ENCODE measurements at places on chromosomes 1 and 21.
A peak's percentile ranks its signal among the peaks of the same experiment; 100 is the strongest.

- no peak for DNase-seq
Measured at GRCh38 chr1:226092965-226093364, 30.4 kb downstream of the H3-3A start.

DNA sequence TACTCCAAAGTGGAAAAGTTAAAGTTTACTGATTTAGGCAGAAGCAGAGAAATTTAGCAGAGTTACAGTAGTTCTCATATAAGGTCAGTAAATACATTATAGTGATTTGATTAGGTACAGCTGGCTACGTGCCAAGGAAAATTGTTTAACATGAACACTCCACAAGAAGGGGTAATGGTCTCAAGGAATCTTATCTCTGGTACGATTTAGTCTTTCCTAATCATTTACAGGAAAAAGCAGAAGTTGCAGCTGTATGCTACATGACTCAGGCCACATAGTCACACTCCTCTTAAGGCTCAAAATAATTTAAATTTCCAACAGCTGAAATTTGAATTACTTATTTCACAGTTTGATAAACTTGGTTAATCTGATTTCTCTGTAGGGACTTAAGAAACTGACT, 36.9 kb upstream of the OR2B11 start:
- no peak for DNase-seq

DNA sequence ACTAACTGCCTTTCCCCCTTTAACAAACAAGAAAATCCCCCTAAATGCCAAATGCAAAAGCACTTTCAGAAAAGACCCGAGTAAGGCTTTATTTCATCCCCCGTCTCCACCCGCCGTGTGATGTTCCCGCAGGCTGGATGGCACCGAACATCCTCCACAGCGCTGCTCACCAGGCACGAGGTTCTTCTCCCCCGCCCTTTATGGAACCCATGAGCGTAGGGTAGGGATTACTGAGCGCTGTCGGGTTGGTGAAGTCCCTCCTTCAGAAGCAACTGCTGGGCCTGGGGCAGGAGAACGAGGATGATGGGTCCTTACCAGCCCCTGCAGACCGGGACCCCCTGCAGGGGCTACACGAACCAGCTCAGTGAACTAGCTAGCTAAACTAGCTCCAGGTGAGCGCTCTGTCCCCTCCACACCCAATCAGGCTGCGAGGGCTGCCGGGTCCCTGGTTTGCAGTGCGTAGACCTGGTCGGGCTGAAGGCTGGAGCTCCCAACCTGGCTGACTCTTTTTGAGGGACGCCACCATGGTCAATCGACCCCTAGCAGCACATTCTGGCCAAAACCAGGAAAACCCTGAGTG, 80.4 kb downstream of the ITPKB start:
- no peak for DNase-seq

- peak; percentile 85 for DNase-seq
Measured at GRCh38 chr1:37682334-37682987, 9.9 kb upstream of the CDCA8 start.

- DNase-seq = no peak
Measured at GRCh38 chr21:15638856-15639549, 90.8 kb upstream of the USP25 start.

DNA sequence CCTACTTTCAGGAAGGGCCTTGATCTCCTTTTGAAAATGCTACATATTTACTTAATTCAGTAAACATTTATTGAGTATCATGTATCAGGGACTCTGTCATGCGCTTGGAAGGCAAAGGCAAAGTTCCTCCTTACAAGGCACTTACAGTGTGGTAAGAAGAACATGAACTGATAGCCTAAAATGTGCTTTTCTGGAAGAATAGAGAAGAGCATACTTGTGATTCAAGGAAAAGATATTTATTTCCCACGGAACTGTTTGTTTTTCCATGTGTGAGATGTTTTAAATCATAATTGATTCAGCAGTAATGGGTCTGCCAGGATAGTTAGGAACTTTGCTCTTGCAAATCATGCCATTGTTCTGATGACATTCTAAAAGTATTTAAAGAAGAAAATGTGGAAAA, 110.1 kb upstream of the ZNHIT6 start:
- no peak for DNase-seq

DNA sequence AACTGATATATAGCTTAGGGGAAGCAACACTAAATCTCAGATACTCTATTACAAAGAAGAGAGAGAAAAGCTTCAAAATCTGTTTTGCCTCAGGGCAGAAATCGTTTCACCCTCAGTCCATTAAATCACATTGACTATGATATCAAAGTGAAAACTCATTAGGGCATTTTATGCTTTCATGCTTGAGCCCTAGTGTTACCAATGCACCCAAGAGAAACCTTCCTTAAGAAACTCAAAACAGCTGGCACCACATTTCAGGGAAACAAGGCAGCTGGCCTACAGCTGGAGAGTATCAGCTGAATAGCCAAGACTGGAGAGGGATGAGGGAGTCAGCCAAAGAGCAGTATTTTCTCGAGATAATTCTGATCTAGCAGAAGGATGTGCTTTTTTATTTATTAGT, 14.9 kb downstream of the COLGALT2 start:
- DNase-seq = no peak

- no peak for DNase-seq
Measured at GRCh38 chr1:69404486-69404885, 163.2 kb upstream of the LRRC7 start.

DNA sequence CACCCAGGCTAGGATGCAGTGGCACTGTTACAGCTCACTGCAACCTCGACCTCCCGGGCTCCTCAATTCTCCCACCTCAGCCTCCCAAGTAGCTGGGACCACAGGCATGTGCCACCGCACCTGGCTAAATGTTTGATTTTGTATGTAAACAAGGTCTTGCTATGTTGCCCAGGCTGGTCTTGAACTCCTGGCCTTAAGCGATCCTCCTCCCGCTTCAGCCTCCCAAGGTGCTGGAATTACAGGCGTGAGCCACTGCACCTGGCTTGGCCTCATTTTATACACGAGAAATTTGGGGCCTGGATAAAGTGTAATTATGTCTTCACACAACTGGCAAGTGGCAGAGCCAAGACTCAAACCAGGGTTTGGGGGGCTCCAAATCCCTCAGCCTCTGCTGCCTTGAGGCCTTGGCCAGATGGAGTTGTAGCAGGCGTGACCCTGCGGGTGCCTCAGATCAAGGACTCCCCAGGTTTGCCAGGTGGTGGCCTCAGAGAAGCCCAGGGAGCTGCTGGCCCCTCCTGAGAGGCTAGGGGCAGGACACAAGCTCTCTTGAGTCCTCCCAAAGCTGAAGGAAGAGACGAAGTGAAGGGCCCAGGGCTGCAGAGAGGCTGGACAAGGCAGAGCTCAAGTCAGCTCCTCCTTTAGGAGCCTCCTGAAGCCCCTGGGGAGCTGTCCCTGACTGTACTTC, 61.7 kb downstream of the MDM4 start:
- no peak for DNase-seq

DNA sequence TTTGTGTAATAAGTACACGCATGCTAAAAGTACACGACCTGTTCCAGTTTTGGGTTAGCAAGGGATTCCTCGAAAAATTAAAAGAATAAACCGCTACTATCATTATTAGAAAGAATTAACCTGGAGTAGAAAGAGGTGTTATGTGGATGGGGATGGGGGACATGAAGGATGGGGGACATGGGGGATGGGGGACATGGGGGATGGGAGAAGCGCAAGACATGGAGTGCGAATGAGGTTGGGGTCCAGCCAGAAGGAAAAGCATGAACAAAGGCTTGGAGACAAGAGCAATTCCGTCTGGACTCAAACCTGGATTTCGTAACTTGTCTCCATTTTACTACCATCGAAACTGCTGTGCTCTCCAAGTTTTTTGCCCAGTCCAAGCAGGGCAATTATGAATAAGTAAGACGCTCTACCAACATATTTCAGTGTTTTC, 591 bp upstream of the KDM1A start:
- no peak for DNase-seq

GRCh38 chr1:209733409-209734192, 22.3 kb upstream of the TRAF3IP3 start:
- no peak for DNase-seq

DNA sequence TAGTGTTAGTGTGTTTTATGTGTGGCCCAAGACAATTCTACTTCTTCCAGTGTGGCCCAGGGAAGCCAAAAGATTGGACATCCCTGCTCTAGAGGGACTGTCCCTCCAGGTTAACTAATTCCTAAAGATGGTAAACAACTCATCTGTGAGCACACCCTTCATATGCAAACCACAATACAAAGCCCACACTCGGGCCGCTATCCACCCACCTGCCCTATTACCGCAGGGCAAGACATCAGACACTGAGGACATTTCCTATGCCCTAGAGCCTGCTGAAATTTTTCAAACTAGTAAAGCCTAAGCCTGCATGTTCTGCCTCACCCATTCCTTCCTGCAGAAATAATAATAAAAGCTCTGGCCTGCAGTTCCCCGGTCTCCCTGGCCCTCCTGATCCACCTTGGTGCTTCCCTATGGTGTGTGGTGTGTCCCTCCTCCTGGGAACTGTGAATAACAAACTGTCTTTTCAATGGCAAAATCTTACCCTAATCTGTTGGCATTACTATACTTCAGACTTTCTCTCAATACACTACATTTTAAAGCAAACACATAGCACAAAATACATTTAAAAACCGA, 39.3 kb upstream of the NTPCR start:
- no peak for DNase-seq

GRCh38 chr1:24154215-24154614, 11.3 kb upstream of the IL22RA1 start:
- no peak for DNase-seq

- peak; percentile 39 for DNase-seq
Measured at GRCh38 chr1:156749419-156750118, 1.9 kb downstream of the HDGF start.

- peak; percentile 71 for DNase-seq
Measured at GRCh38 chr1:230310381-230311163, 115.6 kb downstream of the PGBD5 start.

- no peak for DNase-seq
Measured at GRCh38 chr1:205257735-205258134, 30.0 kb downstream of the TMCC2 start.

DNA sequence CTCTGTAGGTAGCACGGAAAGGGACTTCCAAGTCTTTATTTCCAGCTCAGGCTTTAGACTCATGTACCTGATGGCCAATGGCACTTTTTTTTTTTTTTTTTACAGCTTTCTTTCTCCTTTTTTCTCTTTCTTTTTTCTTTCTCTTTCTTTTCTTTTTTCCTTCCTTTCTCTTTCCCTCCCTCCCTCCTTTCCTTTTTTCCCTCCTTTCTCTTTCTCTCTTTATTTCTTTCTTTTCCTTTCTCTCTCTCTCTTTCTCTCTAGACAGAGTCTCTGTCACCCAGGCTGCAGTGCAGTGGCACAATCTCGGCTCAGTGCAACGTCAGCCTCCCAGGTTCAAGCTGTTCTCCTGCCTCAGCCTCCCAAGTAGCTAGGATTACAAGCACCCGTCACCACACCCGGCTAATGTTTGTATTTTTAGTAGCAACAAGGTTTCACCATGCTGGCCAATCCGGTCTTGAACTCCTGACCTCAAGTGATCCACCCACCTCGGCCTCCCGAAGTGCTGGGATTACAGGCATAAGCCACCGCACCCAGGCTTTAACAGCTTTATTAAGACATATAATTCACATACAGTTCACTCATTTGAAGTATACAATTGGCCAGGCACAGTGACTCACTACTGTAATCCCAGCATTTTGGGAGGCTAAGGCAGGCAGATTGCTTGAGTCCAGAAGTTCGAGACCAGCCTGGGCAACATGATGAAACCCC, 5.1 kb upstream of the DCAF8 start:
- DNase-seq = no peak

GRCh38 chr1:206145771-206146290, 28.6 kb upstream of the AVPR1B start:
- DNase-seq = no peak

GRCh38 chr1:156704930-156705320, 458 bp downstream of the CRABP2 start:
- peak; percentile 53 for DNase-seq

- peak; percentile 24 for DNase-seq
Measured at GRCh38 chr1:38815903-38816627, 43.5 kb downstream of the RRAGC start.

- no peak for DNase-seq
Measured at GRCh38 chr1:31811605-31812004, 4.2 kb downstream of the SPOCD1 start.

- peak; percentile 81 for DNase-seq
Measured at GRCh38 chr1:157490467-157491165, 61.7 kb downstream of the FCRL5 start.

DNA sequence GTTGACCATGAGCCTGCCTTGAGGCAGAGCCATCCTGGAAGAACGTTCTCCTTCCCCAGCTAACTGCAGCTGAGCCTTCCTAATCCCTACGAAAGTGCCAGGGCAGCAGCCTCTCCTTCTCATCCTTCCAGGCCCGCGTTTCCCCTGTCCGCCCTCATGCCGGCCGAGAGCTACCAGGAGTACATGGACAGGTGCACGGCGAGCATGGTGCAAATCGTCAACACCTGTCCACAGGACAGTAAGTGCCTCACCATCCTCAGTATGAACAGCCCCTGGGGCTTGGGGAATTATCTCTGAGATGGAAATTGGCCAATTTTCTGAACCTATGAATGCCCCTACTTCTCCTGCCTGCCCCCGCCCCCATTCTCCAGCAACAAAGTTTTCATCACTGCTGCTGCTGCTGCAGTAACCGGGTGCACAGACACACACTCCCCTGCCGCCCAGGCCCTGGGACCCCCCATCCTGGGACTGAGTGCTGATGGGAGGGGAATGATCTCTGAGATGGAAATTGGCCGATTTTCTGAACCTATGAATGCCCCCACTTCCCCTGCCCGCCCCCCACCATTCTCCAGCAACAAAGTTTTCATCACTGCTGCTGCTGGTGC, 39.6 kb downstream of the UBASH3A start:
- no peak for DNase-seq

DNA sequence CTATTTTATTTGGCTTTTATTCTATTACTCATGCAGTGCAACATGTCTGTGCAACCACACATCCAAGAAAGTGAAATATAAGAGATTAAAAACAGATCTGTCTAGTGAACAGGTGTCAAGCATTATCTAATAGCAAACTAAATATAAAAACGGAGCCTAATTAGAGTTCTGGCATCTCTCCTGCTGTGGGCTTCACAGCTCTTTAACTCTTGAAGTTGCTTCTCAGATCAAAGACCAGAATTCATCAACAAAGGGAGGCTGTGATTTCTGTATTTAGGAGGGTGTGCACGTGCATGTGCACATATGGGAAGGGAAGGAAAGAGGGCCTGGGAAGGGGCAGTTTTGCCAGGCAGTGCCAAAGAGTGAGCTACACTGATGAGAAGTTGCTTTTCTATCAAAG, 81.0 kb downstream of the MIS18A start:
- DNase-seq = no peak

DNA sequence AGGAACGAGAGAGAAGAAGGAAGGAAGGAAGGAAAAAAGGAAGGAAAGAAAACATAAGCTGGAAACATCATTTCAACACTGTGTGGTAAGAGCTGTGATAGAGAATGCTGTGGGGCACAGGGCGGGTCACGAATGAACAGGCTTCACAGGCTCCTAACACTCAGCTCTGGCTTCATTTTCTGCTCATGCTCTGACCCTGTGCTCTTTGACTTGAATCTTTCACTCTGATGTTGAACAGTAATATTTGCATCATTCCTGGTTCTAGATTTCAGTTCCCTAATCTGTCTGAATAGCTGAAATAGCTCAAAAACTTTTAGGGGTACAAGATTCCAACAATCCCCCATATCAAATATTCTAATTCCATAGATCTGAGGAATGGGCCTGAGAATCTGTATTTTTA, 207.3 kb downstream of the LHX8 start:
- DNase-seq = no peak

All from activated CD4-positive, alpha-beta T cell treated with anti-CD3 and anti-CD28 coated beads, Interleukin-2, amount 50 U/mL, for 48 hours (primary cell).